ENCODE measurements at places on chromosomes 2 and 18. TPM values are rescaled to one million over a fixed set of nuclear protein-coding genes. Genes with fewer than 3 reads are reported as not detected.

Gene CXCR2
- total RNA-seq: not detected

- H3K4me1 ChIP-seq: no peaks in the 10 kb centered on the region
- H3K4me3 ChIP-seq: no peak overlapping the region
- H3K36me3 ChIP-seq: no peaks in the 10 kb centered on the region
- no peaks in the 10 kb centered on the region for H3K27me3 ChIP-seq
Measured at GRCh38 chr2:23069156-23069555, 315.8 kb upstream of the KLHL29 start.

Gene ATOH8
- 106 TPM for total RNA-seq

- H3K27me3 ChIP-seq: no peaks in the 10 kb centered on the region
- no peak for DNase-seq
- H3K36me3 ChIP-seq: peaks cover 13% of the 10 kb centered on the region
- H3K4me1 ChIP-seq: no peaks in the 10 kb centered on the region
Measured at GRCh38 chr18:46212398-46212797, 108.2 kb downstream of the HAUS1 start.

DNA sequence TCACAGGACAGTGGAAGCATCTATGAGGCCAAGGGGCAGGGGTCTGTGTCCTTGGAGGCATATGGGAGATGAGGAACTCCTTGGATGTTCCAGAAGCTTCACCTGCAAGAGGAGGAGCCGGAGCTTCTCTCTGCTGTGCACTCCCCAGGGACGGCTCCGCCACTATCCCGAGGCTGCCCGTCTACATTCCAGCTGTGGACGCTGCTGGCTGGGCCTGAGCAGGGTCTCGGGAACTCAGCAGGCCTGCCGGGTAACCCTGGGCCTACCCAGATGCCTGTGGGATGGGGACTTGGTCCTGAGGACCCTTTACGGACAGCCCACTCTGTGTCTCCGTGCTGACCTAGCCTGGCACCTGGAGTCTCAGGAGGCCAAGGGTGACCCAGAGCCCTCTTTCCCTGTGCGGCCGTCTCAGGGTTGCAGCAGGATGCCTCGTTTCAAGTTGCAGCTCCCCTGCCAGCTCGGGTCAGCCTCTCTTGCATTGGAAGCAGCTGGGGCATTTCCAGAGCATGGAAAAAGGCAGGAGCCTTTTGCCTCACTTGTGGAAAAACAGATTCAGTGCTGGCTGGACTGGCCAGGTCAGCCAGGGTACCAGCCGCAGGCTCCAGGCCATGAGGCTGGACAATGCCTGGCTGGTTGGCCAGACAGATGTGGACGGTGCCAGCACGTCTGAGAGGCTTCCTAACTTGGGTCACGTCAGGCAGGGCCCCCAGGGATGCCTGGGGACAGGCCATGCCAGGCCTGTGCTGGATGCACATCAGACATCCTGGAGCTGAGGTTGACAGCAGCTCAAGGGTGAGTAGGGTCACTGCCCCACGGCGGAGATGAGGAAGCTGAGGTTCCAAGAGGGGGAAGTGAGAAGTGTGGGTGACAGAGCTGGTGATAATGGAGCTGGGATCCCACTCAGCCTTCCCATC, 41.5 kb downstream of the SCTR start:
- H3K27me3 ChIP-seq: no peaks in the 10 kb centered on the region
- H3K36me3 ChIP-seq: no peaks in the 10 kb centered on the region
- no peaks in the 10 kb centered on the region for H3K4me1 ChIP-seq
- no peak overlapping the region for H3K4me3 ChIP-seq
- no peak for DNase-seq

DNA sequence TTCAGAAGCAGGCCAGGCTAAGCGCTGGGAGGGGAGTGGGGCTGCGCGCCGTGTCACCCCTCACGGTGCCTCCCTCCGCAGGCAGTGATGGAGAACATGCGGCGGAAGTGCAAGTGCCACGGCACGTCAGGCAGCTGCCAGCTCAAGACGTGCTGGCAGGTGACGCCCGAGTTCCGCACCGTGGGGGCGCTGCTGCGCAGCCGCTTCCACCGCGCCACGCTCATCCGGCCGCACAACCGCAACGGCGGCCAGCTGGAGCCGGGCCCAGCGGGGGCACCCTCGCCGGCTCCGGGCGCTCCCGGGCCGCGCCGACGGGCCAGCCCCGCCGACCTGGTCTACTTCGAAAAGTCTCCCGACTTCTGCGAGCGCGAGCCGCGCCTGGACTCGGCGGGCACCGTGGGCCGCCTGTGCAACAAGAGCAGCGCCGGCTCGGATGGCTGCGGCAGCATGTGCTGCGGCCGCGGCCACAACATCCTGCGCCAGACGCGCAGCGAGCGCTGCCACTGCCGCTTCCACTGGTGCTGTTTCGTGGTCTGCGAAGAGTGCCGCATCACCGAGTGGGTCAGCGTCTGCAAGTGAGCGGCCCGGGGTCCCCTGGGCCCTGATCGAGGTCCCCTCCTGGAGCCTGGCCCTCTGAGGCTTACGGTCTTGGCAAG, 12.2 kb downstream of the WNT10A start:
- no peak for DNase-seq
- no peaks in the 10 kb centered on the region for H3K36me3 ChIP-seq
- no peaks in the 10 kb centered on the region for H3K27me3 ChIP-seq
- H3K27ac ChIP-seq: no peak overlapping the region

- no peak overlapping the region for H3K27ac ChIP-seq
- DNase-seq: no peak
- H3K27me3 ChIP-seq: no peaks in the 10 kb centered on the region
- H3K4me1 ChIP-seq: no peaks in the 10 kb centered on the region
- no peaks in the 10 kb centered on the region for H3K36me3 ChIP-seq
Measured at GRCh38 chr18:68152770-68153169, 562.1 kb downstream of the TMX3 start.

Gene TEKT4
- not detected for total RNA-seq

DNA sequence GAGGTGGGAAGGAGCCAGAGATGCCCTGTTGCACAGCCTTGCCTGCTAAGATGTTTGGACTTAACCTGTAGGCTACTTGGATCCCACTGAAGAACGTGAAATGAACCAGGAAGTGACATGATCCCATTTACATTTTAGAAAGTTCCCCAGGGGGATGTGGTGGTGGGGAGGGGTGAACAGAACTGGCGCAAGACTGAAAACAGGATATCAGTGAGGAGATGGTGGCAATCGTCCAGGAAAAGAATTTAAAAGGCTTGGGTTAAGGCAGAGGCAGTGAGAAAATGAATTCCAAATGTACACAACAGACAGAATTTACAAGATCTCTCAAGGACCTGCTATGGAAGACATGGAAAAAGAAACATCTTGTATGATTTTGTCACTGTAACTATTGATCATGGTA, 42.3 kb downstream of the SULT1C2 start:
- no peak overlapping the region for H3K4me3 ChIP-seq
- no peaks in the 10 kb centered on the region for H3K36me3 ChIP-seq
- no peak overlapping the region for H3K27ac ChIP-seq
- no peak for DNase-seq
- no peaks in the 10 kb centered on the region for H3K4me1 ChIP-seq

DNA sequence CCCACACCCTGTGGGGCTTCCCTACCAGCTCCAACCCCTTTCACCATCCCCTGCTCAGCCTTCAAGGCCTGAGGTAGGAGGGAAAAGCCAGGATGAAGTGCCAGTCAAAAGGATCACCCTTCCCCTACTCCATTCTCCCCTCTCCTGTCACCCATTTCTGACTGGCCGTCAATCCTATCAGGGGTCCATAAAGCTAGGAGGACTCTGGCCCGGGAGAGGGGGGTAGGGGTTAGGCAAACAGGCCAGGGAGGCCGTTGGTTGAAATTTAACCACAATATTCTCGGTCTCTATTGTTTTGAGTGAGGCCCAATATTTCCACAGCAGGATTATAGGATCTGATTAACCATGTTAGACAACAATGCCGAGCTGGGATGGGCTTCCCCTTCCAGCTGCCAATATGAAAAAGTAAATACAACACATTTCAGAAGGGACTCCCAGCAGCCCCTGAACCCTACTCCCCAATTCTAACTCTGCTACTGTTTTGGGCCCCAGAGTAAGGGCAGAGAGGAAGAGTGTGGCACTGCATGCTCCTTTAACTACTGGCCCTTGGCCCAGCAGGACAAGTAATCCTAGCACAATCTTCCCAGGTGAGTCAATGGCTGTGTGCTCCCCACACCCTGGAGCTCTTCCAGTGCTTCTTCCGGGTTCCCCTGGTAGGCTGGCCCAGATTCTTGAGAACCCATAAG, 10.6 kb upstream of the IHH start:
- no peaks in the 10 kb centered on the region for H3K27me3 ChIP-seq
- no peak overlapping the region for H3K27ac ChIP-seq
- no peaks in the 10 kb centered on the region for H3K4me1 ChIP-seq
- no peak for DNase-seq
- no peaks in the 10 kb centered on the region for H3K36me3 ChIP-seq
- no peak overlapping the region for H3K4me3 ChIP-seq

DNA sequence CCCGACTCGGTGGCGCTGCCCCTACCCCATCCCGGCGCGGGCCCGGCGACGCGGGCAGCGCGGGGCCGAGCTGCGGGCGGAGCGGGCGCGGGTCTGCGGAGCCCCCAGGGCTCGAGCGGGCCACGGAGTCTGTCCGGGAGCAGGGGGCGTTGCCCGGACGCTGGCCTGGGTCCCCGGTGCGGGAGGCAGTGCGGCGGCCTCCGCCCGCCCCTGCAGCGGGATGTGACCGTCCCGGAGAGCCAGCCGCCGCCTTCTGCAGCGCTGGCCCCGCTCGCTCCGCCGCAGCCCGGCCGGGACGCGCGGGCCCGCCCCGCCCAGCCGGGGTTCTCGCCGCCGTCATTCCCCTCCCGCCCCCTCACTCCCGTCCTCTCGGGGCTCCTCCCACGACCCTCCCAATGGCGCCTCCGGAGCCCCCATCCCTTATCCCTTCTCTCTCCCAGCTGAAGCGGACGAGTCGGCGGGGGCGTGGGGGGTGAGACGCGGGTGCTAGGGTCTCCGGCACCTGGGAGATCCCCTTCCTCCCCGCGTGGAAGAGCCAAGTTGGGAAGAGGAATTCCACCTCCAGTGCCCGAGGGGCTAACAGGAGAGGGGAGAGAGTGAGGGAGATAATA, at the start of gene FNDC4:
FNDC4 (minus strand) TSS at position 257 of the 611 bp plus-strand sequence. CDS start 521 bp downstream, outside the sequence.
- no peak within 1 kb of the TSS for H3K27ac ChIP-seq
- DNase-seq: no peak
- peaks cover 7% of the 10 kb centered on the region for H3K4me1 ChIP-seq
- no peaks in the 10 kb centered on the region for H3K27me3 ChIP-seq
- H3K4me3 ChIP-seq: peak within 1 kb of the TSS; percentile 47
- H3K36me3 ChIP-seq: no peaks in the 10 kb centered on the region
